Upper lobe of right lung (tissue), 1 donor: ENCODE measurements at places on chromosomes 3 and 15. TPM values are rescaled to one million over a fixed set of nuclear protein-coding genes. Genes with fewer than 3 reads are reported as not detected.

ATG7 gene
- 49.9 TPM for total RNA-seq

ARIH2 gene
- total RNA-seq: 88.1 TPM

FGF12 gene
- 3.2 TPM for total RNA-seq

ISLR gene
- 40.6 TPM for total RNA-seq

FANCD2OS gene
- total RNA-seq: not detected

SCN5A gene
- 0.58 TPM for total RNA-seq

HESX1 gene
- 1.2 TPM for total RNA-seq

RTP3 gene
- not detected for total RNA-seq

DNA sequence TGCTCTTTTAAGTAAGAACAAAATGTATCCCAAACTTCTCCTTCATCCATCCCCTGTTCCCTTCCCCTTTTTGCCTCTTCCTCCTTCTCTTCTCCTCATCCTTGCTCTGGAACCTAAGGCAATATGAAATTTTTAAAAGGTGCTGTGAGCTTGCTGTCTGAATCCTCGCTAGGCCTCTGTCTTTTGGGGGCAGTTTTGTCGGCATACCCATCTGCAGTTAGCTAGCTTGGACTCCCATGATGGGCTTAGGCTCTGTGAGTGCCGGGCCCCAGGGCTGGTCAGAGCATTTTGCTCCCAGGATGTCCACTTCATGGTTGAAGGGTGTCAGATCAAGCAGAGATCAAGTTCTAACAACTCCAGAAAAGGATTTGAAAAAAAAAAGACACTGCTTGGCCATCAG lies 18.6 kb downstream of the ZIC1 start:
- H3K4me3 ChIP-seq: no peak overlapping the region
- no peak overlapping the region for H3K27ac ChIP-seq
- peaks cover 65% of the 10 kb centered on the region for H3K27me3 ChIP-seq
- no peaks in the 10 kb centered on the region for H3K4me1 ChIP-seq
- no peaks in the 10 kb centered on the region for H3K36me3 ChIP-seq

DNA sequence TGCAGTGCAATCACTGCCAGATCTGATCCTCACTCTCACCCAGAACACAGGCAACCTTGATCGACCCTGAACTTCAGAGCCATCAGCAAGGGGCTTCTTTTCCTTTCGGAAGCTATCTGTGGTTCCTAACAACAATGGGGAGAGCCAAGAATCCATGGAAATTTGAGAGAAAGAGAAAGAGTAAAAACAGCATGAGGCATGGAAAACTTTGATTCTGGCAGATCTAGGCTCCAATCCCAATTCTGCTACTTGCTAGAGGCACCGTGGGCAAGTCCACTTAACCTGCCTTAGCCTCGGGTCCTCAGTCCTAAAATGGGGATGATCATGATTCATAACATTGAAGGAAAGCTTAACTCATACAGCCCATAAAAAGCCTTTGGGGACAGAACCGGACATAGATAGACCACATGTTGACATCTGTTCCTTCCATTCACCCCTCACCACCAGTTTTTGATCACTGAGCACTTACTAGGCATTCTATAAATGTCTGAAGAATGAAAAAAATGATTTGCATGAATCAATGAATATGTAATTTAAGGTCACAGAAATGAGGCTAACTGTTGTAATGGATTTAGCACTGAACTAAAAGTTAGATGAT lies 605.7 kb upstream of the CFAP20DC start:
- H3K4me3 ChIP-seq: no peak overlapping the region
- H3K27ac ChIP-seq: no peak overlapping the region
- DNase-seq: no peak
- H3K36me3 ChIP-seq: no peaks in the 10 kb centered on the region

DNA sequence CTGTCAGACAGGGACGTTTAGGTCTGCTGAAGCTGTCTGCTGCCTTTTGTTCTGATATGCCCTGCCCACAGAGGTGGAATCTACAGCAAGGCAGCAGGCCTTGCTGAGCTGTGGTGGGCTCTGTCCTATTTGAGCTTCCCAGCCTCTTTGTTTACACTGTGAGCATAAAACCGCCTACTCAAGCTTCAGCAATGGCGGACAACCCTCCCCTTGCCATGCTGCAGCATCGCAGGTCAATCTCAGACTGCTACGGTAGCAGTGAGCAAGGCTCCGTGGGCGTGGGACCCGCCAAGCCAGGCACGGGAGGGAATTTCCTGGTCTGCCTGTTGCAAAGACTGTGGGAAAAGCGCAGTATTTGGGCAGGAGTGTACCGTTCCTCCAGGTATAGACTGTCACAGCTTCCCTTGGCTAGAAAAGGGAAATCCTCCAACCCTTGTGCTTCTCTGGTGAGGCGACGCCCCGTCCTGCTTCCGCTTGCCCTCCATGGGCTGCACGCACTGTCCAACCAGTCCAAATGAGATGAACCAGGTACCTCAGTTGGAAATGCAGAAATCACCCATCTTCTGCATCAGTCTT lies 71.4 kb downstream of the SPSB4 start:
- H3K27me3 ChIP-seq: peaks cover 3% of the 10 kb centered on the region
- no peak for DNase-seq
- H3K27ac ChIP-seq: no peak overlapping the region
- no peaks in the 10 kb centered on the region for H3K4me1 ChIP-seq
- H3K4me3 ChIP-seq: no peak overlapping the region
- H3K36me3 ChIP-seq: no peaks in the 10 kb centered on the region

GRCh38 chr15:58477170-58477569 lies 45.4 kb downstream of the LIPC start:
- no peak for DNase-seq
- H3K4me1 ChIP-seq: peaks cover 36% of the 10 kb centered on the region
- H3K27ac ChIP-seq: no peak overlapping the region
- no peaks in the 10 kb centered on the region for H3K36me3 ChIP-seq
- H3K27me3 ChIP-seq: no peaks in the 10 kb centered on the region

DNA sequence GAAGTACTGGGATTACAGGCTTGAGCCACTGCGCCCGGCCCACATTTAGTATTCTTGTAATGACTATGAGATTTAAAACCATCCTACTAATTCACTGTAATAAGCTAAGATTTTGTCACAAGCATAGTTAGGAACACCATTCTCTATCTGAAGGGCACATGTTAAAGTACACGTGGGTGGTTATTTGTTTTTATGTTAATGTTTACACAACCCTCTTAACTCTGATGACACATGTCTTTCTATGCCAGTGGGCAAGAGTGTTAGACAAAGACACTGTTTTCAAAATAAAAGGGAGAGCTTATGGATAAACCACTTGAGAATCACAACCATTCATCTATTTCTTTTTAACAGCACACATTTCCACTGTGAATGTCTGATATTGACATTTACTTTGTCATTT lies 537.6 kb upstream of the IL12A start:
- DNase-seq: no peak
- H3K4me1 ChIP-seq: no peaks in the 10 kb centered on the region
- no peak overlapping the region for H3K27ac ChIP-seq
- no peaks in the 10 kb centered on the region for H3K27me3 ChIP-seq
- H3K36me3 ChIP-seq: no peaks in the 10 kb centered on the region
- no peak overlapping the region for H3K4me3 ChIP-seq

DNA sequence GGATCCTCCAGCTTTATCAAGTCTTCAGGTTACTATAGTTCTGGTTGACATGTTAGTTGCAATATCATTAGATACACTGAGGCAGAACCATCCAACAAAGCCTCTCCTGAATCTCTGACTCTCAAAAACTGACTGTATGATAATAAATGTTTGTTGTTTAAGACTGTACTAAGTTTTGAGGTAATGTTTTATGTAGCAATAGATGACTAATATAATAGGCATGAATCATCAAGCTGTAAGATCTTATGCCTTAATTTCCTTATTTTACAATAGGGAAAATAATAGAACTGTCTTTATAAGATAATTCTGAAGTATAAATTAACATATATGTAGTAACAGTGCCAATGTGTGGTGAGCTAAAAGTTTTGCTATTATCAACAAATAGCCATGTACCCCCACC lies 88.9 kb upstream of the TBC1D5 start:
- no peaks in the 10 kb centered on the region for H3K27me3 ChIP-seq
- DNase-seq: no peak
- no peak overlapping the region for H3K27ac ChIP-seq
- no peaks in the 10 kb centered on the region for H3K4me1 ChIP-seq

- H3K27ac ChIP-seq: no peak overlapping the region
- no peaks in the 10 kb centered on the region for H3K27me3 ChIP-seq
- H3K36me3 ChIP-seq: peaks cover 5% of the 10 kb centered on the region
These were observed 9.5 kb downstream of the SEMA4B start for GRCh38 chr15:90210593-90210992.

DNA sequence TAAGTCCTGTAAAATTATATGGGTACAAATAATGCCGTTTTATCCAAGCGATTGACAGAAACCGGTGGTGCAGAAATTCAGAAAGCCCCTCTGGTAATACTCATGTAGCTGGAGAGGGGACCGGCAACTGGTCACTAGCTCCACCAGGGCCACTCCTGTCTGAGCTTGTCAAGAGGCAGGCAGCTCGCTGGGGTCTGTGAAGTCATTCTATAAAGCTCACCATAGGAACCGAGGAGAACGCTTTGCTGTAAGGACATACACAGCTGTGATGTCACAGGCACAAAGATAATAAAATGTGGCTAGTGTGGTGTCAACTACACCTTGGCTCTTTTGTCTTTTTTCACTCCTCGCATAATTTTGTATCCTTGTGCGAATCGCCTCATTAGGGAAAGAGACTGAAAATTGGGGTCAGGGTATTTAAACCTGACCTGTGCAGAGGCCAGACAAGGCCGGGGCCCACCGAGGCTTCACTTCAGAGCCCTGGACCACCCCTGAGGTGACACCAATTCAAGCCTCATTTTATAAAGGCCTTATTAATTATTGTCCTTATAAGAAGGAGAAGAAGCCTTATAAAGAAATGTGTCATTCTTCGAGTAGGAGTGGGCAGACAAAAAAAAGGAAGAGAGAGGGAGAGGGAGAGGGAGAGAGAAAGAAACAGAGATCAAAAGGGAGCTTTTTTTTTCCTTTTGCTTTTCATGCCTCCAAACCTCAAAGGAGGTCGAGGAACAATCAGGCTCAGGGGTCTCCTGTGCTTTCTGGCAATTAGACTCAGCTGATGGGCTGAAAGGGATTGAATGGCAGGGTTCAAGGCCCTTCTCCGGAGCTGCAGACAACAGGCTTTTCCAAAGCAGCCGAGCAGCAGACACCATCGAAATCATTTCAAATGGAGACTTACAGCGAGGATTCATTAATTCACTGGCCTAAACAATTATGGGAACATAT lies 813.3 kb upstream of the ARRDC4 start:
- no peak overlapping the region for H3K4me3 ChIP-seq
- H3K4me1 ChIP-seq: no peaks in the 10 kb centered on the region
- H3K27ac ChIP-seq: no peak overlapping the region

DNA sequence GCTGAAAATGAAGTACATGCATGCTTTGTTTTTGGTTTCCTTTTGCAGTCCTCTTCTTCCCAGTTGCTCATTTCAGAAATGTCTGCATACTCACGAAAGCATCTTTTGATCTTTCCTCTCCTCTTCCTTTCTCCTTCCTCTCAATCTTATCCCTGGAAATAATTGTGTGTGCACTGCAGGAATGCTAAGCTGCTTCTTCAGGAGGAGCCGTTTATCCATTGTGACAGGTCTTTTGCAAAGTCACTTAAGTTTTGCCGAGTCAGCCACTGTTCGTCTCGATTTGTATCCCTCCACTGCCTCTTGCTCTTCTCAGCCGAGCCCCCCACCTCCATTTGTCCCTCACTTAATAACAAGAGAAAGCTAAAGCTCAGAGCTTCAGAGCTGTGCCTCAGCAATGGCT lies 597.6 kb downstream of the AGBL1 start:
- no peak for DNase-seq
- H3K4me1 ChIP-seq: no peaks in the 10 kb centered on the region
- no peaks in the 10 kb centered on the region for H3K36me3 ChIP-seq
- H3K27ac ChIP-seq: no peak overlapping the region
- H3K4me3 ChIP-seq: no peak overlapping the region
- no peaks in the 10 kb centered on the region for H3K27me3 ChIP-seq

GRCh38 chr15:33934921-33935320 lies 33.4 kb upstream of the CHRM5 start:
- no peak overlapping the region for H3K27ac ChIP-seq
- H3K27me3 ChIP-seq: no peaks in the 10 kb centered on the region
- H3K36me3 ChIP-seq: no peaks in the 10 kb centered on the region
- no peaks in the 10 kb centered on the region for H3K4me1 ChIP-seq

GRCh38 chr3:105324951-105325350 lies 41.8 kb upstream of the ALCAM start:
- no peak overlapping the region for H3K4me3 ChIP-seq
- H3K27ac ChIP-seq: no peak overlapping the region
- DNase-seq: no peak
- no peaks in the 10 kb centered on the region for H3K36me3 ChIP-seq
- H3K4me1 ChIP-seq: no peaks in the 10 kb centered on the region
- H3K27me3 ChIP-seq: no peaks in the 10 kb centered on the region

GRCh38 chr3:177377166-177377565 lies 179.9 kb upstream of the TBL1XR1 start:
- no peak overlapping the region for H3K27ac ChIP-seq
- H3K27me3 ChIP-seq: no peaks in the 10 kb centered on the region
- no peak overlapping the region for H3K4me3 ChIP-seq
- peaks cover 3% of the 10 kb centered on the region for H3K4me1 ChIP-seq
- no peaks in the 10 kb centered on the region for H3K36me3 ChIP-seq

DNA sequence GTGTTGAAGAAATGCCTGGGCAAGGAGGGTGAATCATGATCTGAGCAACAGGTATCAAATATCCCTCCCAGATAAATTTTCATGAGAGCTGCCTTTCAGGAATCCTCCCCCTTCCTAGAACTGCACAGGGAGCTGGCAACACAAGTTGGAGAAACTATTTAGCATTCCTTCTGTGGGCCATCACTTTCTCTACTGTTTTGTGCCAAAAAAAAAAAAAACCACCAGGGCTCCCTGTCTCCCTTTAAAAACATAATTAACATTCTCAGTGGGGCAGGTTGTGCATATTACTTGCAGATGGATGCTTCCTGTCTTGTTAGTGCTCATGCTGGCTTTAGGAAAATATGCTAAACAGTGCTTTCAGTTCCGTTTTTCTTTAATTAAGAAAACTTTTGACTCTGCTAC lies 234.9 kb upstream of the LMCD1 start:
- no peak overlapping the region for H3K27ac ChIP-seq
- H3K27me3 ChIP-seq: no peaks in the 10 kb centered on the region
- H3K4me3 ChIP-seq: no peak overlapping the region
- DNase-seq: no peak
- no peaks in the 10 kb centered on the region for H3K4me1 ChIP-seq
- no peaks in the 10 kb centered on the region for H3K36me3 ChIP-seq

GRCh38 chr15:56286213-56286612 lies 42.5 kb upstream of the RFX7 start:
- no peak overlapping the region for H3K27ac ChIP-seq
- H3K36me3 ChIP-seq: no peaks in the 10 kb centered on the region
- no peak for DNase-seq
- no peaks in the 10 kb centered on the region for H3K27me3 ChIP-seq

DNA sequence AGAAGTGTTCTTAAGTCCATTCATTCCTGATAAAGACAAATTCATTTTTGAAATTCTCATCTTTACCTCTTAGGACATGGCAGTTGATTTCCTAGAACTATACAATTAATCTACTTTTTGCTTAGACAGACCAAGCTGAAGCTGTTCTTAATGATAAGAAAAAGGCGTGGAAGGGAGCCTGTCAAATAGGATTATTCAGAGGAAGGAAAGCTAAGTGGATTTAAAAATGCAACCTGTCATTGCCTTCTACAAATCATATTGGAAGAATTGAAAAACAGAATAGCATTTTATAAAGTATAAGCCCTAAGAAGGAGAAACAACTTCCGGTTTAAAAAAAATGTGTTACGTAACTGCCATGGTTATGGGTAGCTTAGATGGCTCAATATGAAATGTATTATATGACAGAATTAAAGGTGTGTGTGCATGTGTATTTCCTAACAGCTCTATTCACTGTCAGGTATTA lies 81.2 kb upstream of the RAP2B start:
- no peaks in the 10 kb centered on the region for H3K27me3 ChIP-seq
- no peak overlapping the region for H3K27ac ChIP-seq

- no peaks in the 10 kb centered on the region for H3K4me1 ChIP-seq
- H3K27ac ChIP-seq: no peak overlapping the region
- H3K27me3 ChIP-seq: no peaks in the 10 kb centered on the region
- no peak for DNase-seq
- no peak overlapping the region for H3K4me3 ChIP-seq
These were observed 28.4 kb upstream of the MYRIP start for GRCh38 chr3:39781025-39781424.
